Gastrocnemius medialis (tissue), 4 donors: ENCODE measurements at places on chromosomes 1 and 21.

- no peaks in the 10 kb centered on the region for H3K27me3 ChIP-seq
- no peaks in the 10 kb centered on the region for H3K36me3 ChIP-seq
- H3K27ac ChIP-seq, result no peak overlapping the region
Measured at GRCh38 chr1:13702425-13703127, 2.6 kb downstream of the PRDM2 start.

DNA sequence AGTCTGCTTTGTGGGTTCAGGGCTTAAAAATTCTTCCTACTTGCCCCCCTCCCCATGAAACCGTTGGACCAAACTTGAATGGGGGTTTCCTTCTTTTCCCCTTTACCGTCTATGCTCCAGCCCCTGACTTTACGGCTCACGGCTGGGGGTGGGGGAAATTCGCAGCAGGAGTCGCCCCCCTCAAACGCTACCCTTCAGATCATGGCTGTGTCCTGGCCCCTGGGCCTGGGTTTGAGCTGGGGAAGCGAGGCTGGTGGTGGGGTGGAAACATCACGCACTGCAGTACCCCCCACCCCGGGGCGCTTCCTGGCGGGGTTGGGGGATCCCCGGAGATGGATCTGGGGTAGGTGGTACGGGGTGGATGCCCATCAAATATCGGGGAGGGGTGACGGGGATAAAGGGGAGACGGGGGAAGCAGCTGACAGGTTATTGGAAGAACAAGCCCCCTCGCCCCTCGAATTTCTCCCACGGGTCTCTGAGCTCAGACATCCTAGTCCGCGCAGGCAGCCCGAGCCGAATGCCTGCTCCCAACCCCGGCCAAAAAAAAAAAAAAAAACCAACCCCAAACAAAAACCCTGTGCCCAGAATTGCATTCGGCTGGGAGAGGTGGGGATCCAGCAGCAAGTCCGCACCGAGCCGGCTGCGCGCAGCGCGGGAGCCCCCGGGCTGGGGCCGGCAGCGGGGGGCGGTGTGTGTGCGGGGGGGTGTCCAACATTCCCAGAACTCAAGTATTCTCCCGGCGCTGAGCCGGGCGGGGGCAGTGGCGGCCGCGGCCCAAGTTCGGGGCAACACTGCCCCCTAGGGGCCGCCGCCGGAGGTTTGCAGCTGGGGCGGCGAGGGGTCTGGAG lies 59.0 kb upstream of the ACOT11 start:
- H3K4me1 ChIP-seq, result peaks cover 11% of the 10 kb centered on the region
- H3K4me3 ChIP-seq, result peak overlapping the region; percentile 86
- no peaks in the 10 kb centered on the region for H3K36me3 ChIP-seq
- peak; percentile 62 for DNase-seq

- no peaks in the 10 kb centered on the region for H3K36me3 ChIP-seq
- peak; percentile 3 for DNase-seq
- H3K4me1 ChIP-seq, result no peaks in the 10 kb centered on the region
- H3K27me3 ChIP-seq, result no peaks in the 10 kb centered on the region
- peak overlapping the region; percentile 39 for H3K27ac ChIP-seq
Measured at GRCh38 chr1:220999872-221000863, 120.9 kb downstream of the HLX start.

GRCh38 chr1:240309769-240310168 lies 218.1 kb downstream of the FMN2 start:
- H3K27ac ChIP-seq, result no peak overlapping the region
- no peak for DNase-seq
- no peaks in the 10 kb centered on the region for H3K36me3 ChIP-seq
- H3K4me1 ChIP-seq, result no peaks in the 10 kb centered on the region

DNA sequence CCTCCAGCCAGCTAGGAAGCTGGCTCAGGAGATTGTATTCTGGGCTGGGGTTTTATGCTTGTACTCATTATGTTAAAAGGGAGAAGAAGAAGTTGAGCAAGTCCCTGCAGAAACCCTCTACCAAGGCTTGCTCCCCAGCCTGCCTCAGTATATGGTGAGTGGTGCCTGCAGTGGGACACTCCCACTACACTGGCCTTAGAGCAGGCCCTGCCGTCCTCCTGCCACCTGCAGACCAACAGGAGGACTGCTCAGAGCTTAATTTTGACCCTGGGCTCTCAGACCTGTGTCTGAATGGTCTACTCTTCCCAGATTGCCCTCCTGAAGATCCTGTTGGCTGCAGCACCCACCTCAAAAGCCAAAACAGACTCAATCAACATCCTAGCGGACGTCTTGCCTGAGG lies 13.0 kb downstream of the STRIP1 start:
- peaks cover 97% of the 10 kb centered on the region for H3K36me3 ChIP-seq
- peaks cover 4% of the 10 kb centered on the region for H3K4me1 ChIP-seq
- DNase-seq, result no peak
- no peak overlapping the region for H3K27ac ChIP-seq
